ENCODE measurements at places on chromosomes 4 and X.

DNA sequence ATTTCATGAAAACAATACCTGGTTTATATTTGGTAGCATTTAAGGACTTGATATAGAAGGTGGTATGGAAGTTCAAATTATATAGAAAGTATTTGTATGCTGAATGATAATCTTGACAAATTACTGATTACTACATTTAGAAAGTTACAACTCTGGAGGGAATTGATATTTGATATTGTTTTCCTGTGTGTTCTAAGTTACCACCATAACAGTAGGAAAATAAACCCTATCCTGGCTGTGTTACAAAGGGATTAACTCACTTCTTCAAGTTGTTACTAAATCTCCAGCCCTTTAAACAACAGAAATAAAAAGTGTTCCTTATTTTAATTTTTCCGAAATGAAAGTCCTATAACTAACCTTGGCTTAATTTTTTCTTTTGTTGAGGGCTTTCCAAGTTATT lies 36.6 kb downstream of the FHL1 start:
- DNase-seq, result no peak

- DNase-seq, result peak; percentile 48
Measured at GRCh38 chrX:18997916-18998315, 14.0 kb upstream of the PHKA2 start.

DNA sequence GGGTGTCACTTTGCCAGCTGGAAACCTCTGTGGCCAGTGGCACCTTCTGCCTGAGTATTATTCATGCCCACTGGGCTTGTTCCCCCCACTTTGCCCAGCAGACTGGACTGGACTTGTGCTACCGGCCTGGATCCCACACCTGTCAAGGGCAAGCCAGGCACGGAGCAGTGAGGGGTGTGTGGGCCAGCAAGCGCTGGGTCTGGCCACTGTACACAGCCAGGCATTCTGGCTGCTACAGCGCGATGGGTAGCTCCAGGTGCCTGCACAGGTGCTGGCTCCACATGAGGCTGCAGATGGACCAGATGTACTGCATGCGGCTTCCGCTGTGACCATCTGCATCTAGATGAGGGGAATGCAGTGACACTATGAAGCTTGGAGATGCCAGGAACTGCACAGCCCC lies 39.5 kb downstream of the KCNE5 start:
- DNase-seq, result no peak

DNA sequence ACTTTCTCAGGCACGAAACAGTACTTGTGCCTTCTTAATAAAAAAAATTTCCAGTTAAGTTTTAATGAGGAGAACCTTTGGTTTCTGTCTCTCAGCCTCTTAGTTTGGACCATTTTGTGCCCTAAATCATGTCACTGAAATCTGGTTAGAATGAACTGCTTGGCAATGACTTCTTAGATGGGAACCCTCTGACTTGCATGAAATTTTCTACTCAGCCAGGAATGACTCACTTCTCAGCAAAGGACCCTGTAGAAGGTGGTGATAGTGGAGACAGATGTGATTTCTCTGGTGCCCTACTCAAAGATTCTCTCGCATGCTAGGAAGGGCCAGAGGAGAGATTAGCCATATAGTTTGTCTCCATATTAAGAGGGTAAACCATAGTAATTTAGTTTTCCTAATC lies 50.5 kb downstream of the RASL11B start:
- no peak for DNase-seq

- no peak for DNase-seq
Measured at GRCh38 chr4:140604544-140604943, 35.8 kb upstream of the UCP1 start.

GRCh38 chr4:95506264-95506663 lies 42.5 kb downstream of the UNC5C start:
- no peak for DNase-seq

GRCh38 chrX:9383655-9384054 lies 81.2 kb upstream of the TBL1X start:
- no peak for DNase-seq

- no peak for DNase-seq
Measured at GRCh38 chr4:152094970-152095700, 334.3 kb upstream of the GATB start.

- DNase-seq, result peak; percentile 37
Measured at GRCh38 chrX:19121898-19122640, at the start of gene ADGRG2. Gene ADGRG2, minus strand, starts transcription at chrX:19122468. Its CDS starts 53,634 bp downstream, at chrX:19068834.

DNA sequence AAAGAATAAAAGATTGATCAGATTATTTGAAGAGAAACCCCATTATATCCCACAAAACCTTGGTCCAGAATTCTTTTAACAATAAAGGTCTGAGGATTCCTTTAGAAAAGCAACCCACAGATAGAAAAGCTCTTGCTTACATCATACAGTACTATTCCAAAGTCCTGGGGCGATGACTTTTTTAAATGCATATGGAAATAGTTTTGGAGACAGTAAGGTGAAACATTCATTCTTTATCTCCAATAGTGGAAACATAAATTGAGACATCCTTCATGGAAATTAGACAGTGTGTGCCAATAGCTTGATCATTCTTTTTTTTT lies 85.7 kb upstream of the UCP1 start:
- DNase-seq, result no peak

- no peak for DNase-seq
Measured at GRCh38 chr4:156672492-156673305, 298.9 kb downstream of the PDGFC start.

DNA sequence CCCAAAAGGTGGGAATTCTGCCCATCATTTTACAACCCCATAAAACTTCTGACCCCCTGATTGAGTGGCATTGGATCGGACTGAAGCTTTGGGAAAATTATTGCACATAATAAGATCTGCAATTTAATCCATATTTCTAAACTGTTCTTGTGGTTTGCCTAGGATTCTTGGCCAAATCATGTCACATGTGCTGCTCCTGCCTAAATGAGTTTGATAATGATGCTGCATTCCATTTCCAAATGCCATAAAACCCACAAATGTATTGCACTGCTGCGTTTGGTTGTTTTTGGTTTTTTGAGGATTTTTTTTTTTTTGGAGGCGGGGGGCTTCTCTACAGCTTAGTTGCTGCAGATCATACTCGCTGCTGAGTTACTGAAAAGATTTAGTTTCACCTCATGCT lies 153.6 kb downstream of the QDPR start:
- no peak for DNase-seq

GRCh38 chrX:117713411-117713810 lies 403.2 kb downstream of the KLHL13 start:
- no peak for DNase-seq
